GM12891 (cell line): ENCODE measurements at places on chromosomes 13 and 19.

DNA sequence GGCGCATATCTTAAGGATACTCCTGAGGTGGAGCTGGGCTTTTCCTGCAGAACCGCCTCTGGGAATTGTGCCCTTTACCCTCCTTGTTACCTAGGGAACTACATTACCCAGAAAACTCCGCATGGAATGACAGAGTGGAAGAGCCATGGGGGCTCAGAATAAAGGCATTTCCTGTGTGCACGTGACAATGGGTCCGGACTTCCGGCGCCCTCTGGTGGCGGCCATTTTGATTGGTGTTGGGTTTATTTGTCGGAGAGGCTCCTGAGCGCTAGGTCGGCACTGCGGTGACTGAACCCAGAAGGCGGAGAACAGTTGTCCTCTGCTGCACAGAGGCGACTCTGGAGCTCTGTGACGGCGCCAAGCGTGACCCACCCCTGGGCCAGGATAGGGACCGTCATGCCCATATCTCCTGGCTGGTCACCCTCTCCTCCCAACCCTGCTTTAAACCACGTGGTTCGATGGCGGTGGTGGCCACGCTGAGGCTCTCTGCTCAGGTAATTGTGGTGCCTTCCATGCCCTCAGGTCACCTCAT lies at the start of gene ZNF587B:
ZNF587B (plus strand) TSS at position 229 of the 532 bp plus-strand sequence; CDS start at position 459, 230 bp downstream.
- DNase-seq, result no peak

GRCh38 chr19:8245869-8246835 lies 37.0 kb downstream of the CERS4 start:
- DNase-seq, result no peak

DNA sequence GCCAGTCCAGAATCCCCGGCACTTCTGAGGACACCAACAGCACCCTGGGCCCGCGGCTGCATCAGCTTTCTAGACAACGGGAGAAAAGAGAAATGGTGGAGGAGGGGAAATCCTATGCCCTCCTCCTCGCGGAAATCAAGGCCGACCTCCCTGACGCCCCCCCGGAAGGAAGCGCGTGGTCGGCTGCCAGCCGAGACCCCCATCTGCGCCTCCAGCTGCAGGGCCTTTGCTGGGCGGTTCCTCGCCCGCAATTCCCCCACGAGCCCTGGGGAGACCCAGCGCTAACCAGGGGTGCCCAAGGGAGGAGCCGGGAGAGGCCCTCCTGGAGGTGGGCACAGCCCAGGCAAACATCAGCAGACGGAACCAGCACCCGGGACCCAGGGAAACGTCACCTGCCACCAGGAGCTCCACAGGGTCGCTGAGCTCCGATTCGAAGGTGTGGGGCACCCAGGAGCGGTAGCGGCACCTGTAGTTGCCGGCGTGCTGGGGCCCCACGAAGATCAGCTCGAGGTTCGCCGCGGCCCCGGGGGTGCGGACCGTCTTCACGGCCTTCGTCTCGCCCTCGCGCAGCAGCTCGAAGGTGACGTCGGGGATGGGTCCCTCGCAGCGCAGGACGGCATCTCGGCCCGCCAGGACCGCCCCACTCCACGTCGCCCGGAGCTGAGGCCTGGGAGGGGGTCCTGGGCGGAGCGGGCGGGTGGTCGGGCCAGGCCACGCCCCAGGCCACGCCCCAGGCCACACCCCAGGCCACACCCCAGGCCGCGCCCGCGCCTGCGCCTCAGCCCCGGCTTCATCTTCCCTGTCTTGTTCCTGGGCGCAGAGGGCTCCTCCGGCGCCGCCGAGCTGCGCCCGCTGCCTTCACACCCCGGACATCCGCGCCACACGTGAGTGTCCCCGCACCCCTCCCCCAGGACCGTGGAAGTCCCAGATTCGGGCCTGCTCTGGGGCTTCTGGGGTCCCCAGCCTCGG lies 6.0 kb downstream of the A1BG start:
- peak; percentile 66 for DNase-seq

DNA sequence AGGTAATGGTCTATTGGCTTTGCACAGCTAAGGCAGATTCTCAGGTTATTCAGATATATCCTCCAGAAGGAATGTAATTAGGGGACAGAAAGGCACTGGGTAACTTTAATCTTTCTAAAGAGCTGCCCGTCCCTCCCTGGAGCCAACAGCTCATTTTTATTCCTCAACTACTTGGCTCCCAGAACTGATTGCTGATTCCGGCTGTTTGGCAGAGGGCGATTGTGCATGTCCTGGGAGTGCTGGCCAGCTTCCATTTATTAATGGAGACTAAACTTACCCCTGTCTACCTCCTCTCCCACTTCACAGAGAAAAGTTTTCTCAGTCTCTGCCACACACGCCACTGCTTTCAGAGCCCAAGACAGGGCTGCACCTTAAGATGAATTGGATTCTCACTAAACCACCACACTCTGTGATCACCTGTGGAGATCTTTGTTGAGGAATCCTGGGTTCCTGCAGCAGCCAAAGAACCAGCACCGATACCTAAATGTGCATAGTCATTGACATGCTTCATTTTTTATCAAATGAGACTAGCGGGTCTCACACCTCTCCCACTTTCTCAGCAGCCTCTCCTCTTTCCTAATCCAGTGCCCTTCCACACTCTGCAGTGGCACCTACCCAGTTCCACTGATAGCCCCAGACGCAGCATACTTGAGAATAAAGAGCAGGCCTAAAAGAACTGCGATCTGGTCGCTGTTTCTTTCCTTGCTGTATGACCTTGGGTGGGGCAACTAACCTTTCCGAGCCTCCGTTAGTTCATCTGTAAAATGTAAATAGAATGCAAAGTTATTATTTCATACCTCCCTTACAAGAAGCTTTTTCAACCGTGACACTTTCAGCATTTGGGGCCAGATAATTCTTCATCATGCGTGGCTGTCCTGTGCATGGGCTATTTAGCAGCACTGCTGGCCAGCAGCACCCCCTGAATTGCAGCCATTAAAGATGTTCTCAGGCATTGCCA lies 648.7 kb downstream of the UQCRFS1 start:
- no peak for DNase-seq

DNA sequence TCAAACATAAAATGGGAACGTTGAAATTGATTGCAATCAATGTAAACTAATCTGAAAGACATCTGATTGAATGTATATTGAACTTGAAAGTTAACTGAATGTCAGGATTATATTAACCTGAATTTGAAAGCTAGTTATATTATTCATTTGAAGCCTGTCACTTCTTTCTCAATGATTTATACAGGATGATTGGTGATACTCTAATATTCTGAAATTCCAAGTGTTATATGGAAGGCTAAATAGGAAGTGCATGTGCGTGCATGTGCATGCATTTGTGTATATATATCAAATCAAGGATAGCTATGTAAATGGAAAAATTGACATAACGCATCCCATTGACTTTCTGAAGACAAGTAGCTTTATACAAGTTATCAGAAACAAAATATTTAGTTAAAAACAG lies 143.3 kb downstream of the LMO7 start:
- no peak for DNase-seq

GRCh38 chr13:51999510-51999911 lies 11.7 kb downstream of the ATP7B start:
- no peak for DNase-seq

- DNase-seq, result no peak
Observed at GRCh38 chr13:108003626-108004025, 211.7 kb downstream of the LIG4 start.

- DNase-seq, result peak; percentile 25
Observed at GRCh38 chr13:44710576-44710975, 134.4 kb upstream of the TSC22D1 start.

- DNase-seq, result no peak
Observed at GRCh38 chr13:79674765-79675515, 194.0 kb downstream of the NDFIP2 start.

GRCh38 chr19:7515645-7516151 lies at the start of gene ZNF358:
ZNF358 (plus strand) TSS chr19:7516103; CDS start chr19:7519243, 3,140 bp downstream.
- peak; percentile 92 for DNase-seq

- DNase-seq, result no peak
Observed at GRCh38 chr13:113886561-113887112, 22.8 kb upstream of the GAS6 start.

DNA sequence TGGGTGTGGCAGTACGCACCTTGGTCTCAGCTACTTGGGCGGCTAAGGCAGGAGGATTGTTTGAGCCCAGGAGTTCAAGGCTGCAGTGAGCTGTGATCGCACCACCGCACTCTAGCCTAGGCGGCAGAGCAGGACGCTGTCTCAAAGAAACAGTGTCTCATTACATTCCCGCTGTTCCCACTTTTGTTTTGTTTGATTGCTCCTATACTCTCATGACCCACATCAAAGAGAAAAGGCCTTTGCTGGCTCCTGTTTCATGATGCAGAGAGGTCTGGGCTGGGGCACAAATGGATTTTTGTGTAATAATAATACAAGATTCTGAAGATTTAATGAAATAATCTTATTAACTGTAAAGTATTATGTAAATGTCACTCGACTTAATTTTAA lies 85.7 kb downstream of the LACC1 start:
- no peak for DNase-seq

GRCh38 chr13:44758630-44759383 lies 182.7 kb upstream of the TSC22D1 start:
- DNase-seq, result no peak

- DNase-seq, result no peak
Observed at GRCh38 chr19:20558011-20558410, 7.6 kb downstream of the ZNF737 start.

DNA sequence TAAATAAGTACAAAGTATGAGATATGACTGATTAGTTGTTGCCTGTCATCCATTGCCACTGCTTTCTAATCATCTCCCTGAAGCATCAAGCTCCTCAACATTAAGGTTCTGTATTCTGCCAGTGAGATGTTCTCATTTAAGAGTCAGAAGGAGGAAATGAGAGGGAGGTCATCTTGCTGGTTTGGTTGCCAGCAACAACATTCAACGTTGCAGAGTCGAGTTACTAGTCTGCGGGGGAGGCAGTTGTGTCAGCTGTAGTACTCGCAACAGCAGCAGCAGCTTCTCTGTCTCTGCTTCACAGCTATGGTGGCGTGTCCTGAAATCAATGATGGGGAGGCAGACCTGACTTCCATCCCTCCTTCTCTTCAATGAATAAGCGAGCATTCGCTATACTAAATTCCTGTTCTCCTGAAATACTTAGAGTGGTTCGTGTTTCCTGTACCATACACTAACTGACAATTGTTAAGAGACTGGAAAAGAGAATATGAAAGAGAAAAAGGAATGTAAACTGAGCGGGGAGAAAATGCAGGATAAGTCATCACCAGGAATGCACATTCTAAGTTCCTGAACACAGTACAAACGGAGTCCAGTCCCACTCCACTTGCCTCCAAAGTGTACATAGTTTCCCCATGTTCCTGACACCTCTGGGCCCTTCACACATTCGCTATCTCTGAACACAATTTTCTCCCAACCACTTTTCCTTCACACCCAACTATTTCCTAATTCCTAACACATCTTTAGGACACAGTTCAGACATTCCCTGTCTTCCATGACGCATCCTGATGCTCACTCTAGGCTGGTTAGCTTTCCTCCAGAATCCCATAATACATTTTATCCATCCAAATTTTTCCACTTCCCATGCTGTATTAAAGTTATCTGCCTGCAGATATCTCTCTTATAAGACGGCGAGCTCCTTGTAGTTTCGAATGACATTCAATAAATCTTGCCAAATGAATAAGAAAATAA lies 263.0 kb downstream of the KLF12 start:
- DNase-seq, result no peak

- no peak for DNase-seq
Observed at GRCh38 chr13:93861818-93862217, 617.7 kb downstream of the DCT start.

DNA sequence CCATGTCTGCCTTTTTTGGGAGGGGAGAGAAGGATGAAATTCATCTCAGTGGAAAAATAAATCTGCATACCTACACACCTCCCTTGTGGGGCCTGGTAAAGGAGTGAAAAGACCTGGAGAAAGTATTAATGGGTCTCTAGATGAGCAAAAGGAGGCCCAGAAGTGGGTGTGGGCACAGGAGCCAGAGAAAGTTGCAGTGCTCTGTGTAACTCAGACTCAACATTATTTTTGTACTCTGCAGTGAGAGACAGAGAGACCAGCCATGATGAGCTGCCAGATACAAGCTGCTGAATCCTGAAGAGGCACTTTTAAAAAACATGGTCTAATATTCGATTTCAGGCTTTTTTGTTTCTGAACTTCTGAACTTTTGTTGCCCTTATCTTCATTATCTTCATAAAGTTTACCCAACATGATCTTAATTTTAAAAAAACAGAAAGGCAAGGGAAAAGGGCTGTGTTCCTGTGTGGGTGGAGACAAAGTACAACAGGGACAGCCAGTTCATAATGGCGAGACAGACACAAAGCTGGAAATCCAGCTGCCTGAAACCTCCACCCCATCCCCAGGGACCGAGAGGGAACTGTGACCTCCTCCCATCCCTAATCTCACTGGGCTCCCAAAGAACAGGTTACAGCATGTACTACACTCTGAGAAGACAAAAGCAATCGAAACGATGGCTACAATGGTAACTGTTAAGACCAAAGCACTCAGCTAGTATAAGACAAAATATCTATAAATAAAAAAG lies 77.2 kb downstream of the KLF12 start:
- no peak for DNase-seq

DNA sequence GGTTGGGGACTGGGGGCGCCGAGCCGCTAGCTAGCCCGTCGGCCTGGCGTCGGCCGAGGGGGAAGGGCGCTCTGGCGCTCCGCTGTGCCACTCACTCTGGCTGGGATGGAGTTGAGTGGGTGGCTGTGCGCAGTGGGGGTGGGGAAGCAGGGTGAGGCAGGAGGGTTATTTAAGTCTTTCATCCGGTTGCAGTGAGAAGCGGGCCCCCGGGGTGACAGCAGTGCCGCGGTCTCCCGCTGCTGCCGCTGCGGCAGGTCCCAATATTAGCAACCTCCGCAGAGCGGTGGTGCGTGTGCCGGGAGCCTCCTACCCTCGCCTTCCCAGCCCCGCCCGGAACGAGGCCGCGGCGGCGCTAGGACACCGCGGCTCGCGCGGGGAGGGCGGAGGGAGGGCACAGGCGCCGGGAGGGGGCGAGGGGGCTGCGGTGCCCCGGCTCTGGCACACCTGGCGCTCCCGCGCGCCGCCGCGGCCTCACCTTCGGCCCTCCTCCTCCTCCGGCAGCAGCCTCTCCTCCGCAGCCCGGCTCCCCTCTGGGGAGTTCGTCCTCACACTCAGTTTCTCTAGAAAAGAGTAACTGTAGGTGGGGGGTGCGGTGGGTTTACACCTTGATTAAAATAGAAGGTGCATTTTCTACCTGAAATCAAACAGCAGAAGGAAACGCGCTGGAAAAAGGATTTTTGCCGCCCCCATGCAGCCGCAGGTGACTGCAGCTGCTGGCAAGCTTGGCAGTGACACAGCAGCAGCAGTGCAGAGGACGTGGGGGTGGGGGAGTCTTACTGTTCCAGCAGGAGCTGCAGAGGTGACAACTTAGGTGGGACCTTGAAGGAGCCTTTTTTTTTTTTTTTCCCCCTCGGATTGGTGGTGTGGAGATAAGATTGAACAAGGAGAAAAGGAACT lies 4.5 kb downstream of the FGF9 start:
- no peak for DNase-seq

GRCh38 chr19:3398114-3398899 lies 31.9 kb downstream of the NFIC start:
- no peak for DNase-seq

- DNase-seq, result no peak
Observed at GRCh38 chr19:54415901-54416673, 823 bp downstream of the TTYH1 start.

DNA sequence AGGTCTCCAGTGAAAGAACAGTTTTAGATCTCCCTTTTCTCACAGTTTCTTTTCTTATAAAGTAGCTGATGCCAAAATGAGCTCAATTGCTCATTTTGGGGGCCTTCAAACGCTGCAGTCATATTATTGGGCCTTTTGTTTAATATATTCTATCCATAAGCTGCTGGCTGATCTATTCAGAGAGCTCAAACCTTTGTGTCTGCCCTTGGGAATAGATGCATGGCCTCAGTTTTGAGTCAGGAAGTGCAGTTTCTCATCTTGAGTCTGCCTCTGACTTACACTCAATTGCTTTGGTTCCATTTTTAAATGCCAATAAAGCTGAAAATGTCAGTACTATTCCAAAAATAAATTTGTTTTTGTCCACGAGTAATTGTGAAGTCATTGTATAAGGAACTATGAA lies 468.9 kb downstream of the KLF12 start:
- no peak for DNase-seq
